ENCODE measurements at places on chromosomes 6 and 20.

DNA sequence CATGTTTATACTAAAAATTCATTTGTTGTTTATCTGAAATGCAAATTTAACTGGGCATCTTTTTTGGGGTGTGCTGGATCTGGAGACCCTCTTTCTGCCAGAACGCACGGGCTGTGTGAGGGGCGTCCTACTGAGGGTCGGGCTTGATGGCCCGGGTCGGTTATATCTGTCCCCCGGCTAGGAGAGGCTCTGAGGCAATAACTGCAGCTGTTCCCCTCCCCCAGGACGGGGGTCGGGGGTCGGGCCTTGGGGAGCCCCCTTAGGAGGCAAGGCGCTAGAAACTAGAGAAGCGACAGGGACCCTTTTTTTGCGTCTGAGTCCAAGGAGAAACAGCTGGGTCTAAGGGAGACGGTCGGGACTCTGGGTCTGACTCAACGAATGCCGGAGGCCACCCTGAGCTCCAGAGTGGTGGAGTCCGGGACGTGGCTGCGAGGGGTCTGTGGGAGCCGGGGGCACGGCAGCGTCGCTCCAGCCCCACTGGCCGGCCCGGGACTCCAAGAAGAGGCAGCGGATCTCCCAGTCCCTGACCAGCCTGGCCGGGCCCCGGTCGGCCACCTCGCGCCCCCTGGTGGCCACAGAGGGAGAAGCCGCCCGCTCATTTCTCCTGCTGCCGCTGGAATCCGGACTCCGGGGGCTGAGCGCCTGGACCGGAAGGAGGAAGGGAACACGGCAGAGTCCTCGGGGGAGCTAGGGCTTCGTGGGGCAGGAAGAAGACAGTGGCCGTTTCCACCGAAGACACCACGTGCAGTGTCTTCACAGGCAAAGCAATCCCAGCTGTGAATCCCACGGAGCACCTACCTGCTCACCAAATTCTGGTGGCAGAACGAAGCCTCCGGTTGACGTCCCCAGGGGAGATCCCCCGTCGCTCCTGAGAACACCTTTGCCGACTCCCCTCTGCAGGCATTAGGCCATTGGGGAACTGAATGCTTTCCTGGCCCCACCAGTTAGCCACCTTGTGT is 24.0 kb upstream of the SCML4 start:
- peak; percentile 71 for DNase-seq

GRCh38 chr6:327538-328116 is 35.3 kb downstream of the DUSP22 start:
- DNase-seq: no peak

DNA sequence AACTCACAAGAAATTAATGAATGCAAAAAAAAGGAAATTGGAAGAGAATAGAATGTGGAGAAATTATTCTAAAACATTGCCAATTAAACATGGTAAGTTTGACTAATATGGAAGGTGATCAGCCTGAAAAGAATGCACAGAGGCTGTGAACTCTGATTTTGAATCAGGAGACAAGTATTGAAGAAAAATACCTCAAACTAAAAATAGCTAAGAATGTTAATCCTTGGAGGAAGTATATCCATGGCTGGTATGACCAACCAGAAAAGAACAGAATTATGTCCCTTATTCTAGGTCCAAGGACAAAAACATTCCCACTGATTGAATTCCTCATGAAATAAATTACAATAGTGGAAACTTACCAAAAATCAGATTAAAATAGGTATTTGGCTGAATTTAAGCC is 7.3 kb upstream of the RIMS1 start:
- DNase-seq: no peak

DNA sequence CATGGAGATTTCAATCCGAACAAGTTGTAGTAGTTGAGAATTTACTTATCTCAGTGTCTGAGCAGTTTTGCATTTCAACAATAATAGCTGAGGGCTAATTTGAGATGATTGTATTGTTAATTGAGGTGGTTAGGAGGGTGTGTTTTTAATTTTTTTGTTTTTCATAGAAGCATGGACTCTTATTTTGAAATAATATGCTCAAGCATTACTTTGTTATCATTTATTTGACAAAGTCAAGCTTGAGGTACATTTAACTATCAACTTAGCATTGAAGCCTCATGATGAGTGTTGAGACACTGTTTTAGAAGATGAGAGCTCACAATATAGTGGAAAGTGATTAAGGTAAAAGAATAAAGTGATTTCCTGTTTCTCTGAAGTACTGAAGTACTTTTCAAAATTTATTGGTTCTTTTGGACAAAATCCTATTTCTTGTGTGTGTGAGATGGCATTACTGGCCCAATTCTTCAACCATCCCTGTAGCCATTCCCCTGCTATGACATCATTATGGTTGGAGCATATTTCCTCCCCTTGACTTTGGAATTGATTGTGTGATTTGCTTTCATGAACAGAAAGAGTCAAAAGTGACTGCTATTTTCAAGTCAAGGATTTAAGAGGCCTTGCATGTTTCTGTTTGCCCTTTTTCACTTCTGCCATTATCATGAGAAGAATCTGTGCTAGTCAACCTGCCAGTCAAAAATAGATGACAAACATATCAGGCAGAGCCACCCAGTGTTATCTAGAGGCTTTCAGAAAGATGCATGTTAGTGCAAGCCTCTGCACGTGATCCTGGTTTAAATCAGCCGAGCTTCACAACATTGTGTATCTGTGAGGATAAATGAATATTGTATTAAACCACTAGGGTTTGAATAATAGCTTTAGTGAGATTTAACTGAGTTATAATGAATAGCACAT is 1112.3 kb upstream of the CITED2 start:
- DNase-seq: no peak

DNA sequence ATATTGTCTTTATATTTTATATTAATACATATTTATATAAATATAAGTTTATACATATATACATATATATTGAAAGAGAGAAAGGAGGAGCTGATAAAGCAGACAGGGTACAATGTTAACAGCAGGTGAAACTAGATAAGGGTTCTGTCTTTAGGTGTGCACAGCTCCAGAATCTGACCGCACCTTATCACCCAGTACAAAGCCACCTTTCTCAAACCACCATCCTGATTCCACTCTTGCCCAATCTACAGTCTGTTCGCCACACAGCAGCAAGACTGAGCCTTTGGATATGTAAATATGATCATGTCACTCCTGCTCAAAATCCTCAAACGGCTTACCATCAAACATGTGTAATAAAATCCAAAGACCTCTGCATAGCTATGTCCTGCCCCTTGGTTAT is 34.7 kb upstream of the ASCC3 start:
- no peak for DNase-seq

- DNase-seq: no peak
These were observed 570.4 kb upstream of the GJE1 start for GRCh38 chr6:141562186-141562811.

GRCh38 chr20:44600758-44601201 is 18.4 kb downstream of the PKIG start:
- DNase-seq: no peak

DNA sequence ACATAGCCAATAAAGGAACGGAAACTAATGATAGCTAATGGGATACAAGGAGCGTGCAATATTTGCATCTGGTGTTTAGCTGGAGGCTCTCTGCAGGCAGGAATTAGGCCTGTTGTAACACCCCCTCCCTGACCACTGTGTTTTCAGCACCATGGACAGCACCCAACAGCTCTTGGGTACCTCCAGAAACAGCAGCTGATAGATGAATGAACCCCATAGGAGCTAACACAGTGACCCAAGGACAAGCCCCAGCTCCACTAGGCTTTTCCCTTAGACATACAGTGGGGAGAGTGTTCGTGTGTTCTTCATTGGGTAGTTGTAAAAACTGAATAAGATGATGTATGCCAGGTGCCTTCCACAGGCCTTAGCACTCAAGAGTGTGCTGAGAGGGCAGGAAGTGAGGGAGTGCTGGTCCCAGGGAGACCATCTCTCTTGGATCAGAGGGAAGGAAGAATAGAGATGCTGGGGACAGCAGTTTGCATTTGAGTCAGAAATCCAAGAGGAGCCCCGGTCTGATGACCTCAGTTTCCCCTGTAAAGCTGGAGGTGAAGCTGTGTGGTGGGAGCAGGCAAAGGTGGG is 161.3 kb downstream of the PHACTR3 start:
- DNase-seq: no peak

DNA sequence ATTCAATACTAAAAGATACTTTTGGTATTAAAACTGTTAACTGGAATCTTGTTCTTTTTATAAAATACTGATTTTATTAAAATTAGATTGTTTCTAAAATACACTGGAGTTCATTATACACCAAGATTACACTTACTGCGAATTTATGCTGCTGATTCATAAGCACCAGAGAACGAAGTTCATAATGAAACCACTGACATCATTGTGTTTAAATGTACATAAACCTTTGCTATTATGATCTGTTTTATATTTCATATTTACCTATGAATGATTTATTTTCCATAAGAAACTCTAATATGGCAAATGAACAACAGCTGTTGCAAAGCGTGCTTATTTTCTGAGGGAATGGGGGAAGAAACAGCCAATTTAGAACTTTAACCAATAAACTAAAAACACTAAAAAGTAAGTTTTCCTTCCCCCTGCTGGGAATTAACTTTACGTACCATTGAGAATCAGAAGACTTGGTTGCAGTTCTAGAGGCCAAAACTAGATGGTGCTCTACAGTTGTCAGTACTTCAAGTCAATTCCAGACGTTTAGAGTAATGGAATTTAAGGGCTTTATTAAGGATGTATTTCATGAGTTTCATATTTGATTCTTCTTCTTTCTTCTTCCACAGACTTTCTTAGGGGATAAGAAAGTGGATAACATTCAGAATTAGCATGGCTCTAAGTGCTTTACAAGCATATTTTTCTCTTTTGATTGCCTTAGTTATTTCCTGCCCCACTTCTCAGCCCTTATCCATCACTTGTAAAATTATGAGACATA is 30.8 kb upstream of the COL19A1 start:
- no peak for DNase-seq

- no peak for DNase-seq
These were observed 23.8 kb upstream of the BCAS1 start for GRCh38 chr20:54094268-54094580.

DNA sequence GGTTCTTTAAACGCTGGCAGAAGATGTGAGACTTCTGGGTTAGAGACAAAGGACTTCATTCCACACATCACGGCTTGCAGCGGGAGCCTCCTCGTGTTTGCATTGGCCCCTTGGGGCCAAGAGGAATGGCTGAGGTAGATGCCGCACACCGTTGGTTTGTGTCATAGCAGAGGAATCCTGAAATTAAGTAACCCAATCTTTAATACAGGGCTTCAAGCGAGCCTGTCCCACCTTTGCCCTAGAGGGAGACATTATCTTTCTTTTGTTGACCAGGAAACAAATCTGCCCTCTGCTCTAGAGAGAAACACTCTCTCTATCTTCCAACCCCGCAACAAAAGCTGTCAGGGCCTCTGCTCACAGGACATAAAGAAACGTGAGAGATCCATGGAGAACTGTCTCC is 277.5 kb upstream of the ZFP64 start:
- DNase-seq: no peak

DNA sequence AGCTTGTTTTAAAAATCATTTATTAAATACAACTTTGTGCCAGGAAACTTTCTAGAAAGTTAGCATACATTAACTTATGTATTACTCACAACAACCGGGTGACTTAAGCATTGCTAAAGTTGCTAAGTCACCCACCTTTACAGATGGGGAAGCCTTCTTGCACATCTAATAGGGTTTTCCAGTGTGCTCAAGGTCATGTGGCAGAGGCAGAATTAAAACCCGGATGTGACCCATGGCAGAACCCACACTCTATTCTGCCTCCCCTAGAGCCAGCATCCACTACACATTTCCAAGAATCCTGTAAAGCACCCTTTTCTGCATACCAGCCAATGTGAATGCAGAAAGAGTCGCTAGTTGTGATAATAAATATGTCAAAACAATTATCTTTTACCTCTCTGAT is 13.4 kb downstream of the LINC00237 start:
- no peak for DNase-seq

DNA sequence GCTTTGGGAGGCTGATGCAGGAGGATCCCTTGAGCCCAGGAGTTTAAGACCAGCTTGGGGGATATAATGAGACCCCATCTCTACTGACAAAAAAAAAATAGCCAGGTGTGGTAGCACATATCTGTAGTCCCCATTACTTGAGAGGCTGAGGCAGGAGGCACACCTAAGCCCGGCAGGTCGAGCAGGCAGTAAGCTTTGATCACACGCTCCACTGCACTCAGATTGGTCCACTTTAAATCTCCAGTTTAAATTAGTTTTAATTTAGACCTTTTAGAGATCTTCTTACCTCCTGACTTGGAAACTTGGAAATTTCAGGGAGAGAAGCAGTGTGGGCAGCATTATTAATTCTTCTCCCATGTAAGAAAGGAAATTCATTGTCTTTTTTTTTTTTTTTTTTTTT is 16.8 kb upstream of the PLCB4 start:
- no peak for DNase-seq

DNA sequence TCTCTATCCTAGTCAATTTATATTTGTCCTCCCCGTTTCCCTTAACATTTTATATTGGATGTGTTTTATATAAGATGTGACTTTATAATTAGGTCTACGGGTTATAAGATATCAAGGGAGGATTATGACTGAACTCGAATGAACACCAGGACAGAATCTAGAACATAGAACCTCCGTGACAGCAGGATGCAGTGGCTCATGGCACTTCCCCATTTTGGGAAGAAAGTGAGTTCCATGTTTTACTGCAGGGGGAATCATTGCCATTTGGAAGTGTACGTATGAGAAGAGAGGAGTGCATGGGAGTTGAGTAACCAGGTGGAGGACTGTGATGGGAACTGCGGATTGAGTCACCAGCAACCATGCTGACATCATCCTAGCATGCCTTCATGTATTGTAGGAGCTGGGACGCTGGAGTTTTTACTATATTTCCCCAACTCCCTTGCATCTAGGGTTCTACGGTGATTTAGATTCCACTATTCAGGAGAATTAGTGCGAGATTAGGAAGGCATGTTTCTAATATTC is 56.1 kb upstream of the FOXC1 start:
- DNase-seq: no peak

- DNase-seq: no peak
These were observed 144.2 kb downstream of the MYO6 start for GRCh38 chr6:75893058-75893775.

- no peak for DNase-seq
These were observed 134.6 kb downstream of the IMPG1 start for GRCh38 chr6:75937846-75938245.

DNA sequence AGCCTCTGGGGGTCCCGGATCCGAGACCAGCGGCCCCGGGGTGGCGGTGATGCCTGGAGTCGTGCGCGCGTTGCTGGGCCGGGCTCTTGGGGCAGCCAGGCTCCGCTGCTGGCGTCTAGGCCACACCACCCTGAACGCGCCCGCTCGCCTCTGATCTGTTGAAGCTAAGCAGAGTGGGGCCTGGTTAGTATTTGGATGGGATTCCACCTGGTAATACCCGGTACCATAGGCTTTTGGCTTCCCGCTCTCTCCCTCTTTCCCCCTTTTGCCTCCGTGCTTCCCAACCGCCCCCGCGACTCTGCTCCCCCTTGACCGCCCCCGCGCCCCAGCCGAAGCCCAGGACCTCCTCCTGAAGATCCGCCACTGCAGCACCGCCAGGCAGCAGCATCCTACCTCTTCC is 1383.5 kb upstream of the DEFB115 start:
- DNase-seq: no peak

GRCh38 chr6:44260011-44260410 is 2.7 kb upstream of the SLC35B2 start:
- DNase-seq: no peak

- DNase-seq: no peak
These were observed 165.2 kb upstream of the AGPAT4 start for GRCh38 chr6:161439093-161439492.
